ENCODE measurements at places on chromosomes 1 and 21.
A peak's percentile ranks its signal among the peaks of the same experiment; 100 is the strongest.

DNA sequence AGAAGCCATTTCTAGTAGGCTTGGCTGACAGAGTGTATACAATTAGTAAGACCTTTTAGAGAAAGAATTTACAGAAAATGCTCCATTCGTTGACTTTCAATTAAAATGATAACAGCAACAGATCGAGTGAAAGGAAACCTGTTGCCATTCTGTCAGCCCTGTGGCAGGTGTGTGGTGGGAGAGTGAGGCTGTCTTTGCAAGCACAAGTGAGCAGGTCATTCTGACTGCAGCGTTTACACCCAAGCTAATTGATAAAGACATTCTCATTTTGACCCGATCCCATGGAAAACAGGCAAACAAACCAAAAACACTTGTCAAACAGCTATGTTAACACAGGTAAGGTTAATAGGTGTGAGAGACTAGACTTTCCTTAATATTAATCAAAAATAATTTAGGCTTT is 257.3 kb downstream of the PTBP2 start:
- no peak for DNase-seq

DNA sequence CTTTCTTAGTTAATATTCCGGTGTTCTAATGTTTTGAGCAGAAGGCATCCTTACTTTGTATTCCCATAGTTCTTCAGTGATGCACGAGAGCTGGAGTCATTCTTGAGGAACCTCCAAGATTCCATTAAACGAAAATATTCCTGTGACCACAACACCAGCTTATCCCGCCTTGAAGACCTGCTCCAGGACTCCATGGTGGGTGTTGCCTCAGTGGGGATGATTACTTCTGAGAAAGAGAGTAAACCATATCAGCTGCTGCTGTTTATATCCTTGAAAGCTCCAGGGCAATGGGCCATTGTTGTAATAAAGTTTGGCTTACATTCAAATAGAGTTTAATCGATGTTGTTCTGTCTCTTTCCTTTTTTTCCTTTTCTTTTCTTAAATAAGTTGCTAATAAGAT is 93.1 kb downstream of the MACF1 start:
- DNase-seq, result no peak

- no peak for DNase-seq
Measured at GRCh38 chr1:67436511-67437055, 6.4 kb upstream of the SERBP1 start.

DNA sequence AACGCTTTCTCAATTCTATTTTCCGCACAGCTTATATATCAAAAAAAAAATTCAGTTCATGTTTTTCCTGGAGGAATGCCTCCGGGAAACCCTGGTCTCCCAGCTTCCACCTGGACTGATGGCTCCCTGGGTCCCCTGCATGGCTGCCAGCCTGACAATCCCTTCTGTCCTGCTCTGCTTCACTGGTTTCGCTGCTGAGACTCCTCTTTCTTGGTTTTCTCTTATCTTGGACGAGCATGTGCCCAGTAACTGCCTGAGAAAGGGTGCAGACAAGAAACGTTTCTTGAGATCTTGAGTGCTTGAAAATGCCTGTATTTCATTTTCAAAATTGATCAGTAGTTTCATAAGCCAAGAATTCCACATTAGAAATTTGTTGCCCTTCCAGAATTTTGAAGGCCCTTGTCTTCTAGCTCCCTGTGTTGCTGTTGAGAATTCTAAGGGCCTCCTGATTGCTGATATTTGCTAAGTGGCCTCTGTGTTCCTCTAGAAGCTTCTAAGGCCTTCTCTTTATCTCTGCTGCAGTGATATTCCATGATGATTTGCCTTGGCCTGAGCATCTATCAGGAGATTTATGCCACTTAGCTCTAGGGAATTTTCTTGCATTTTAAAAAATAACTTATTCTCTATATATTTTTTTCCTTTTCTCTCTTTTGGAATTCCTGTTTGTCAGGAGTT is 44.7 kb downstream of the ETS2 start:
- no peak for DNase-seq

DNA sequence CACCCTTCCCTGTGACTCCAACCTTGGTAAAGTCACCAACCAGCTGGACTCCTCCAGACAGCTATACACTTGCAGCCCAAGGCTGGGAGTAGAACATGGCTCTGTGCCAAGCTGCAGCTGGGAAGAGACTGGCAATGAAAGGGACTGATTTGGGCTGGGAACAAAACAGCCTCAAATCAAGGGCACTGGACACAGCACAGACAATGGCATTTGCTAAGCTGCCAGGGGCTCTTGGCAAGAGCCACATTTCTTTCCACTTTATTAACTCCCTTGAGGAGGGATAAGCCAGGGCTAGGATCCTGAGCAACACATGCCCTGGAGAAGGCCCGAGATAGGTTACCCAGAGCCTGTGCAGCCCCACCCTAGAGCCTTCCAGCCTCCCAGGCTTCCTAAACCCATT is 12.0 kb downstream of the SYT11 start:
- DNase-seq, result no peak

DNA sequence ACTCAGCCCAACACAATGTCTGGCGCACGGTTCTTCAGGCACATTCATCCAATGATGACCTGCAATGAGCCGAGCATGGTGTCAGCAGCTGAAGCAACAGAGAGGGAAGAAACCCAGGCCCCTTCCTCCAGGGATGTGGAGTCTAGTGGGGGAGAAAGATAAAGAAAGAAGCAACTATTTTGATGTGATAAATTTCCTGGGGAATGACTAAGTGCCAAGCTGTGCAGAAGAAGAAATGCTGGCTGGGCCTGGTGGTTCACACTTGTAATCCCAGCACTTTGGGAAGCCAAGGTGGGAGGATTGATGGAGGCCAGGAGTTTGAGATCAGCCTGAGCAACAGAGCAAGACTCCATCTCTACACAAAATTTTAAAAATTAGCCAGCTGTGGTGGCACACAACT is 561.8 kb downstream of the KIF26B start:
- no peak for DNase-seq

- no peak for DNase-seq
Measured at GRCh38 chr1:191671236-191671635, 487.0 kb upstream of the RGS18 start.

GRCh38 chr1:87017998-87018672 is 103.7 kb downstream of the HS2ST1 start:
- DNase-seq, result no peak

- no peak for DNase-seq
Measured at GRCh38 chr21:15682186-15682895, 47.4 kb upstream of the USP25 start.

DNA sequence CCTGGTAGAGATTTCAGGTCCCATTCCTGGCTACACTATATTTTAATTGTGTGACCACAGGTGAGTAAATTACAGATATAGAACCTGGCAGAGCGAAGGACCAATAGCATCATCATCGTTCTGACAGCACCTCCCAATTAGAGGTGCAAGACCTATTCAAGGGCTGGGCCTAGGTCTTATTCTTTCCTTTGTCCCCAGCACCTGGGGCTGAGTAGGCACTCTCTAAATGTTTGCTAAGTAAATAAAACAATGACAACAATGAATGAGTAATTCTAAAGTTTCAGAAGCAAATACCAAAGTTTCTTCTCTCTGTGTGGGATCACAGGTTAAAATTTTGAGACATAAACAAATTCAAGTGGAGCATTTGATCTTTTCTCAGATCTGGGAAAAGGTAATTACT is 32.7 kb downstream of the BEND5 start:
- DNase-seq, result no peak

GRCh38 chr1:48016515-48016914 is 19.3 kb upstream of the TRABD2B start:
- DNase-seq, result no peak

DNA sequence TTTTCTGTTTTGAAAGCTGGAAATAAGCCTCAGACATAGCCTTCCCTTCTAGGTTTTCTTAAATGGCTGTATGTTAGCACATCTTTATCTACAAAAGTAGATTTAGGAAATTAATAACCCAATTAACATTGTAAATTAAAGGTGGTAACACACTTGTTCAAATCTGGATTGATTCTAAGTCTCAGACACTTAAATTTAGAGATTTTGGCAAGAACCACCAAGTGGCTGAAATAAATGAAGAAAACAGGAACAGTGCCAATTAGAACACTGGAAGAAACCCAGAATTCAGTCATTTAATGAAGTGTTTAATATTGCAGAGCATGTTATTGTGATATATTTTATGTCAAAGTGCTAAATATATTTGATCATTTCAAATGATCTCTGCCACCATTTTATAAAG is 628.2 kb downstream of the USP25 start:
- no peak for DNase-seq

DNA sequence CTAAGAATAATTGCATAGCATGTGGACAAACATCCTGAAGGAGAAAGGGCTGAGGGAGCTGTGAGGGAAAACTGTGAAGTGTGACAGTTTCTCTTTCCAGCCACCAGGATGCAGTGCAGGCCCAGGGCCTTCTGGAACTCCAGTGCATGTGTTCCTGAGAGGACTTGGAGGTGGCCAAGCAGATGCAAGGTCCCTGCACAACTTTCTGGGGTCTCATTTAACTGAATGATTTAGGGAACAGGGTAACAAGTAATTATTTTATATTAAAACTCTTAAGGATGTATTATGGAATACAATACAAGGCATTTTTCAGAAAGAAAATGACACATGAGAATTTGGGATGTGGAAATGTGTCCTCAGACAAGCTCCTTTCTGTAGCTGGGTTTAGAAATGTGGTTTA is 61.2 kb upstream of the MCOLN3 start:
- peak; percentile 16 for DNase-seq

Measured in effector CD4-positive, alpha-beta T cell (primary cell).